Cardiac muscle cell (in vitro differentiated cells and primary cell): ENCODE measurements at places on chromosomes 2 and 18.

GRCh38 chr2:3399829-3400228, 20.3 kb downstream of the TRAPPC12 start:
- no peak for DNase-seq

- DNase-seq = no peak
These were observed 355.2 kb downstream of the GALNT13 start for GRCh38 chr2:154226931-154227330.

DNA sequence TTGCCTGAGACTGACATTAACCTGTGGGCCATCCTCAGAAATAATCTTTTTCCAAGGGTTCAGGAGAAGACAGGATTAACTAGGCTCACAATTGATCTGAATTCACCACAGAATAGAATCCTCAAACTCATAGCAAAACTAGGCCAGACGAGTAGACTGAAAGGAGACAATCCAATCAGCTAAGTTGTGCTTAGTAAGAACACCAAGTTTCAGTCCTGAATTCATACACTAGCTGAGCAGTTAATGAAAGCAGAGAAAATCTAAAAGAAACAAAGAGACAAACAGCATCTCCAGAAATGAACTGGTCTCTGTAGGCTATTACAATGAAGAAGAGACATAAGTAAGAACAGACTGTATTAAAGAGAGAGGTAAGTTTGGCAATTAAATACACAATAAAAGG, 89.5 kb downstream of the GORASP2 start:
- no peak for DNase-seq

DNA sequence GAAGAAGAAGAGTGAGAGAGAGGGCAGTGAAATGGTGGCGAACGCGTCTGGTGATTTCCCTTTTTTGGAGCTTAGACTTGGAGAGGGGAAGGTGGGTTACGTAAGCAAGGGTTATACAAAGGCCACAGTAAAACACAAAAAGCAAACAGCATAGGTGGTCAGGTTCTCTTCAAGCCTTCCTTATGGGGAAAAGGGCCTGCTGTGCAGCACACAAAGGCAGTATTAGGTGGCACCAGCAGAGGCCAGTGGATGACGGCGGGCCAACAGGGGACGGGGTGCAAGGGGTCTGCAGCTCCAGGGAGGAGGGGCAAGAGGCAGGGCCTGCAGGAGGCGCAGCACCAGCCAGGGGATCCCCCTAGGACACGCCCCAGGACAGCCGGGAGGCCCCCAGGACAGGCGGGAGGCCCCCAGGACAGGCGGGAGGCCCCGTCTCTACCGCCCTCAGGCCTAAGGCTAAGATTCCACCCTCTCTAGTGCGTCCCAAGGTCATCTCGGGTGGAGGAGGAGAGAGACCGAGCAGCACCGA, 32.6 kb upstream of the NPC1 start:
- peak; percentile 41 for DNase-seq

- DNase-seq = no peak
These were observed 310.7 kb upstream of the EPAS1 start for GRCh38 chr2:45986509-45986908.

GRCh38 chr18:51739044-51739666, 541.7 kb upstream of the MEX3C start:
- DNase-seq = no peak

DNA sequence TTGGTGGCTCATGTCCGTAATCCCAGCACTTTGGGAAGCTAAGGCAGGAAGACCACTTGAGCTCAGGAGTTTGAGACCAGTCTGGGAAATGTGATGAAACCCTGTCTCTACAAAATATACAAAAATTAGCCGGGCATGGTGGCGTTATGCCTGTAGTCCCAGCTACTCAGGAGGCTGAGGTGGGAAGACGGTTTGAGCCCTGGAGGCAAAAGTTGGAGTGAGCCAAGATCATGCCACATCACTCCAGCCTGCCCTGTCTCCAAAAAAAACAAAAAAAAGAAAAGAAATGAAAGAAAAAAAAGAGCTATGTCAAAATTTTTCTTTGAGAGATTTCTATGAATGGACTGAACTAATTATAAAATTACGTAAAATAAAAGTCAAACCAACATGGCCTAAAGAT, 34.7 kb downstream of the ROCK2 start:
- DNase-seq = no peak

DNA sequence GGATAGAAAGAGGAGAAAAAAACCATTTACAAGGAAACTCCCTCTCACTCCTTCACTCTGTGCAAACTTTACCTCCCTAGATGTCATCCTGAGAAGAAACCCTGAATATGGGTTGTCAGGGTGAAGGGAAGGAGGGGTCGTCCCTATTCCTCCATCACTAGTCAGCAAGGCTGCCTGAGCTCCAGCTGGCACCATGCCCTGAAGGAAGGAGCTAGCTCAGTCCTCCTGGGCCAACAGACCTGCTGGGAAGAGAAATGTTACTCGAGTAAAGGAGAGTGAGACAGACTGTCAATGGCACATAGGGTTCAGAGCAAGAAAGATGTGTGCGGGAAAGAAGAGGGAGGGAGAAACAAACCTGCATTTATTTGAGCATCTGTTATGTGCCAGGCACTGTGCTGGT, 18.3 kb upstream of the EPAS1 start:
- DNase-seq = no peak

DNA sequence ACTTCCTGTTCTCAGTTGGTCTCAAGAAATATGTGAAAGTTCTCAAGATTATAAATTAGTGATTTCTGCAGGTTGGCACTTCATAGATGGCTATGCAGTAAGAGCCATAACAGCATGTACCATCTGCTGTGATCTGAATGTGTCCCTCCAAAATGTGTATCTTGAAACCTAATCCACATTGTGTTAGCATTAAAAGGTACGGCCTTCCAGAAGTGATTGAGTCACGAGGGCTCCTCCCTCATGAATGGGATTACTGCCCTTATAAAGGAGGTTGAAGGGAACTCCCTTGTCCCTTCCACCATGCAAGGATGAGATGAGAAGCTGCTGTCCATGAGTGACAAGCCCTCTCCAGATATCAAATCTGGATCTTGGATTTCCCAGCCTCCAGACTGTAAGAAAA, 45.0 kb downstream of the METTL4 start:
- DNase-seq = no peak

- no peak for DNase-seq
These were observed 165.2 kb downstream of the PTH2R start for GRCh38 chr2:208571764-208572131.

GRCh38 chr18:1149709-1150108, 245.0 kb downstream of the ADCYAP1 start:
- no peak for DNase-seq

DNA sequence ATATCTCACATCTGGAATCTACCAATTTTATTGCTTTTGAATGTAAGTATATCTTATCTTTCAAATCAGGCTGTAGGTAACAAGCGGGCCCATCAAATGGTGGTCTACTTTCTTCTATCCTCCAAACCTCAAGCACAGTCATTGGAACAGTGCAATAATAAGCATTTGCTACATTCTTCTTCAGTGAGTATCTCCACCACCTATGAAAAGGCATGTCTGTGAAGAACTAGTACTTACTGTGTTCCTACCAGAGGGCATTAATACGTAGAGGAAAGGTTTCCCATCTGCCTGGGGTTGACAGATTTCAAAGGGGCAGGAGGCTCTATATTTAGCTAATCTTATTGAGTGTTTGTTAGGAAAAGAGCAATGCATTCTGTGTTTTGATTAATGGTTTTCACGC, 411.1 kb downstream of the NCKAP5 start:
- no peak for DNase-seq

DNA sequence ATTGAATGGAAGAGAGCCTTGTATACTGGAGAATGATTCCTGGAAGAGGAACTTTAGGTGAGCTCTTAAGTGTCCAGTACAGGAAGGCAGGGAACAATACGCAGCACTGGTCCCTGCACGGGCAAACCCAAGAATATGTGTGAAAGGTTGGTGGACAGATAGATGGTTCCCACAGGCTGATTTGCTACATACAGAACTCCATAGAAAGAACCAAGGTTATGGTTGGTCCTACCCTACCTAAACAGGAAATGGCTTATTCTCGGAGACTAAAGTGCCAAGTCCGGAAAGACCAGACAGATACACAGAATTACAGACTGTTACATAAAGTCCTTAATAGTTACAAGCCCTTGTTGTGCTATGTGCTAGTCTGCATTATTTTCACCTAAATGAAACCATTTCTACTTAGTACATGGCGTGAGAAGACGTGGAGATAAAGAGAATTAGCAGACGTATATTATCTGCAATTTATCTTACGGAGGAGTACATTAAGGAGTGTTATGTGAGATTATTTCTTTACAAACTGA, 1.2 kb downstream of the REV1 start:
- no peak for DNase-seq

- DNase-seq = no peak
These were observed 11.5 kb upstream of the RNU2-63P start for GRCh38 chr2:88027697-88028389.

DNA sequence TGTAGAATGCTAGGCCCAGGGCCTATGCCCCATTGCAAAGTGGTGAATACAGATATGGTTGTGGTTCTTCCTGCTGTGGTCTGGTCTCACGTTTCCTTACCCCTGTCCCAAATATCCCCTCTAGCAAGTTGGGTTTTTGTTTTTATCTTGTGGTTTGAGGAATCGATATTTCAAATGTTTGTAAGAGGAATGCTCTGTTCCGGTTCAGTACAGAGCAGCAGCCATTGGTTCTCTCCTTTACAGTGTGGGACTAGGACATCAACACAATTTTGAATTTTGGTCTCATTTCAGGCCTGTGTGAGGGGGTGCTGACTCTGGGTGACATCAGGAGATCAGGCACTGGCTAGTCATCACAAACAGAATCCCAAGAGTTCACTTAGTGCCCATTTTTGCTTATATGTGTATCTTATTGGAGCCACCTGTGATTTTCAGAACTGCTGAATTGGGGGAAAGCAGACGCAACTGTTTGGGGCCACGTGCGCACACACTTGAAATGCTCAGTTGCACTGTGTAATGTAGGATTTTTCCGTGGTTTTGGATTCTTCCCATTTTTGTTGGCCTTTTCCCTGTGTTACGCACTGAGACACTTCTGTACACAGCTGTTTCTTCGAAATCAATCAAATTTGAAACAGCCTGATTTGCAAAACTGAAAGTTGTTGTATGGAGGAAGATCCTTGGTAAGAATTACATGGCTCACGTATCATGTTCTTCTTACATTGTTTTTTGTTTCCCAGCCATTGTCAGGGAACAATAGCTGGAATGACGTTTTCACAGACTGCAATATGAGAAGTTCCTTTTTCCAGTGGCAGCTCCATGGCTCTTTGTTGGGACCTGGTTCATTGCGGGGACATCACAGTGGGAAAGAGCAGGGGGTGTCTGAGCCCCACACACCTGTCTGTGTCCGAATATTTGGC, 8.6 kb downstream of the SH3BP4 start:
- no peak for DNase-seq

GRCh38 chr2:189594305-189594704, 13.7 kb upstream of the SLC40A1 start:
- no peak for DNase-seq

GRCh38 chr18:64287926-64288325, 139.0 kb upstream of the LINC00305 start:
- no peak for DNase-seq

GRCh38 chr2:179595284-179595683, 266.1 kb downstream of the ZNF385B start:
- peak; percentile 34 for DNase-seq

DNA sequence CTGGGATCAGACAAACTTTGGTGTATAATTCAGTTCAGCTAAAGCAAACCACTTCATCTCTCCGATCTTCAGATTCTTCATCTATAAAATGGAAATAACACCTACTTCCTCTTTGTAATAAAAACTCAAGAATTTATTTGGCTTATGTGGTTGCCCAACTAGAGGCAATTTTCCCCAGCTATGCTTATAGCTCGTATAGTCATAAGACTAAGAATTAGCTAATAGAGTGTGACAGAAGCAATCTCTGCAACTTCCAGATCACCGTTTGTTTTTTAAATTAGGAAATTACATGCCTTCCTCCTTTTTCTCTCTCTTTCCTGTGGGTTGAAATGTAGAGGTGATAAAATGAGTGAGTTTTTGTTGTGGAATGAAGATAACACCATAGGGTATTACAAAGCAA, 35.3 kb upstream of the KCNF1 start:
- DNase-seq = peak; percentile 12

- no peak for DNase-seq
These were observed 62.6 kb downstream of the SLC40A1 start for GRCh38 chr2:189517847-189518535.

GRCh38 chr18:27921392-27921791, 255.5 kb downstream of the CDH2 start:
- DNase-seq = no peak

- no peak for DNase-seq
These were observed 52.2 kb upstream of the UGP2 start for GRCh38 chr2:63789338-63790020.

DNA sequence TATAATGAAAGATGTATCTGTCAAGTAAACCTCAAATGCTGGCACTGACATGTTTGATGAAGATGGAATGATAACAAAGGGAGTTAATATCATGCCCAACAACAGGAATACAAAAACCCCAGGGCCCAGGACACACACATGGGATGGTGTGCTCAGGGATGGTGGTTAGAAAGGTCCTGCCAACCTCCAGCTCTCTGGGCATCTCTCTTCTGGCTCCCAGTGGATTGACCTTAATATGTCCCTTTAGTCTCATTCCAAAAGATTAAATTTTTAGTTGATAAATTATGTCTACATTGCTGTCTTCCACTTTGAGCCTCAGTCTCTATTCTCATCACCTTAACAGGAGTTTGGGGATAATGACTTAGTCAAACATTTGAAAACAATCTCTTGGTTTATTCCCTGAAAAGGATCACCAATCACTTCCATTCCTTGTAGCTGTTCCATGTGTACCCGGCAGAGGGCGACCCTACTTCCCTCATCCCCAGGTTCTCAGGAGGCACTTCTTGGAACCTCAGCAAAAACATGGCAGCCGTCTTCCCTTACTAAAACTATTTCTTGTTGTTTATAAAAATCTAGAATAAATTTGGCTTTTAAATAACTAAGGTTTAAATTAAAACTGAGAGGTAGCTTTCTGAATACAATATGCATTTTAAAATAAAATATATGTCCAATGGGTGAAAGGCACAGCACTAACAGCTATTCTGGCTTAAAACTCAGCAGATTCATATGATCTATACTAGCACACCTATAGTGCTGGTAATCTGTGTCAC, 29.6 kb downstream of the MCEE start:
- DNase-seq = peak; percentile 59

GRCh38 chr18:24272229-24272525, 125.4 kb downstream of the OSBPL1A start:
- no peak for DNase-seq

DNA sequence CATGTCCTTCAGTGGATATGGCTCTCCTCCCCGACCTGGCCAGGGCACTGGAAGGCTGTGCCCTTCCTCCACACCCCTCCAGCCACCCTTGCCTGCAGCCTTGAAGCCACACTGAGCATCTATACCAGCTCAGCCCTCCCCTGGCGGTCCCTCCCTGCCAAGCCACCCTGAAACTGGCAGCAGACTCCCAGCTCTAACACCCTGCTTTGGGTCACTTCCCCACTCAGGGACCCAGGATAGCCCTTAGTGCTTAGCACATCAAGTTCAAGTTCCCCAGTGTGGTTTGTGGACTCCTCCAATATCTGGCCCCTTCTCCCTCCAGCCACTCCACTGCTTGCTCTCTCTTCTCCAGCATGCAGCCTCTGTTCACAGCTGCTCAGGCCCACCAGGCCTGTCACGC, 89.4 kb downstream of the TNS1 start:
- DNase-seq = no peak
